ENCODE measurements at places on chromosomes 4 and X.
A peak's percentile ranks its signal among the peaks of the same experiment; 100 is the strongest.

DNA sequence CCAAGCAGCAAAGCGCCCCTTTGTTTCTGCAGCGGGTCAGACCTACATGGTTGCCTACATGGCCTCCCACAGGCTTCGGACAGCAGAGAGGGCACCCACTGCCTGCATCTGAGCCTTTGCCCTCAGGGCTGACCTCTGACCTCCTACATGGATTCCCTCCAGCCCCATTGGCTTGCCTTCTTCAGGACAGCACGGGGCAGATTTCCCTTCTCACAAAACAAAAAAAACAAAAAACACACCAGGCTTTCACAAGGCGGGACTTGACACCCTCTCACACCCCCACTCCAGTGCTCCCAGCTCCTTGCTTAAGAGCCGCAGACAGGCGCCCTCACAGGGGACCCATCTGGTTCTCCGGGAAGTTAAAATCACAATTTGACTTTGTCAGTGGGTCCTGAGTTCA, 32.9 kb downstream of the ZFYVE28 start:
- DNase-seq: no peak
- no peak overlapping the region for H3K27ac ChIP-seq
- no peak overlapping the region for H3K4me3 ChIP-seq
- H3K36me3 ChIP-seq: no peaks in the 10 kb centered on the region
- no peaks in the 10 kb centered on the region for H3K27me3 ChIP-seq
- H3K4me1 ChIP-seq: peaks cover 6% of the 10 kb centered on the region

GRCh38 chrX:153349952-153350351, 16.0 kb downstream of the ZNF275 start:
- H3K4me3 ChIP-seq: no peak overlapping the region
- no peaks in the 10 kb centered on the region for H3K4me1 ChIP-seq
- no peak for DNase-seq
- H3K36me3 ChIP-seq: peaks cover 20% of the 10 kb centered on the region
- H3K27ac ChIP-seq: no peak overlapping the region

- peak within 1 kb of the TSS; percentile 56 for H3K4me3 ChIP-seq
- H3K36me3 ChIP-seq: no peaks in the 10 kb centered on the region
- no peaks in the 10 kb centered on the region for H3K4me1 ChIP-seq
- H3K27me3 ChIP-seq: no peaks in the 10 kb centered on the region
- peak; percentile 77 for DNase-seq
These were observed at the start of gene TSPAN6 for GRCh38 chrX:100636321-100636991. Gene TSPAN6 (minus strand): TSS chrX:100636806. CDS start chrX:100636694, 112 bp downstream.

DNA sequence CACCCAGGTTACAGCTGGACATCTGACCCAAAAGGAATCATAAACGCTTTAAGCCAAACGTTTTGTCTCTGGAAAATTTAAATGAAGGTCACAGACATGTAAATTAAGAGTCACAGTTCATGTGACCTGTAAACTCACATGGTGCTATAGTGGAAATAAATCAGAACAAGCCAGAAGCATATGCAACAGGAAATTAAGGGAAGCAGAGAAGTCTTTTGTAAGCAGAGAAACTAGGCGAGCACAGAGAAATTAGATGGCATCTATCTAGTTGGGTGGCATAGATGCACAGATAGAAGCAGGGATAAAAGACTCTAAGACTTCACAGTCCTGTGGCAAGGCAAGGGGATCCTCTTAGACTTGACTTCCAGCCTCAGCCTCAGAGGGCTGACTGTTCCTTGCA, 264.8 kb downstream of the GASK1B start:
- H3K27me3 ChIP-seq: peaks cover 3% of the 10 kb centered on the region
- H3K4me3 ChIP-seq: no peak overlapping the region
- H3K4me1 ChIP-seq: no peaks in the 10 kb centered on the region
- no peak for DNase-seq

GRCh38 chr4:97912156-97912555, 231.1 kb downstream of the STPG2 start:
- H3K4me1 ChIP-seq: no peaks in the 10 kb centered on the region
- no peaks in the 10 kb centered on the region for H3K27me3 ChIP-seq
- H3K36me3 ChIP-seq: no peaks in the 10 kb centered on the region
- no peak overlapping the region for H3K4me3 ChIP-seq

DNA sequence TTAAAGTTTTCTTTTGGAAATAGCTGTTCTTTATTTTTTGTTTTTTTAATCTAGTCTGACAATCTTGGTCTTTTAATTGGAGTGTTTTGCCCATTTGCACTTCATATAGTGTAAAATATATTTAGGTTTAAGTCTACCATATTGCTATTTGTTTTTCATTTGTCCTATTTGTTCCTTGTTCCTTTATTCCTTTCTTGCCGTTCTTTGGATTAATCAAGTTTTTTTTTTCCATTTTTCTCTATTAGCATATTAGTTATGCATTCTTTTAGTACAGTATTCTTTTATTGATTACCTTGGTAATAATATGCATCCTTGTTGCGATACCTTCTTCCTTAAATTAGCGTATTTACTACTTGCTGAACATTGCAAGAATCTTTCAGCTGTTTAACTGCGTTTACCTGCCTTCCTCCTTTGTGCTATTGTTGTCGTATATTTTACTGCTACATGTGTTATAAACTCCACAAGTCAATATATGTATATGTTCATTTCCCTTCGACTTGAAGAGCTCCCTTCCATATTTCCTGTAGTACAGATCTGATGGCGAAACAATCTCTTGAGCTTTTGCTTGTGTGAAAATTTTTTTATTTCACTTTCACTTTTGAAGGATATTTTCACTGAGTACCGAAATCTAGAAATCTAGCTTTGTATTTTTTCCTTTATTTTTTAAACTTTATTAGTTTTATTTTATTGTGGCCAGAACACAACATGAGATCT, 23.9 kb upstream of the RNF212 start:
- peak overlapping the region; percentile 14 for H3K4me3 ChIP-seq
- no peak overlapping the region for H3K27ac ChIP-seq
- peaks cover 4% of the 10 kb centered on the region for H3K4me1 ChIP-seq
- no peaks in the 10 kb centered on the region for H3K27me3 ChIP-seq

DNA sequence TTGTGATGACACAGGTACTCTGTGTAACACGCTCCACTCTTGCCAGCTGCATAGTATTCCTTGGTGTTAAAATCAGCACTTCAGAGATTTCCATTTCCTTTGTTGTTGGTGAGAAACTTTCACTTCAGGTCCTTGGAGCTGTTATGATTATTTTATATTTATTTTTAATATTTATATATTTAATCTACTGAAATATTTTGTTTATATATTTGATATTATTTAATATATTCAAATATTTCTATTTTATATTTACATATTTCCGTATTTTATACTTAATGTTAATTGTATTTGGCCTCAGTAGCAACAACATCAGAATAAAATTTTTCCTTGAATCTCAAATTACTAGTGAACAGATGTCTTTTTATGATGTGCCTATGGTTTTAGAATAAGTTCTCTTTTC, 225.3 kb downstream of the MAGEB17 start:
- H3K27ac ChIP-seq: no peak overlapping the region
- no peaks in the 10 kb centered on the region for H3K4me1 ChIP-seq
- H3K36me3 ChIP-seq: no peaks in the 10 kb centered on the region
- DNase-seq: no peak
- H3K4me3 ChIP-seq: no peak overlapping the region

DNA sequence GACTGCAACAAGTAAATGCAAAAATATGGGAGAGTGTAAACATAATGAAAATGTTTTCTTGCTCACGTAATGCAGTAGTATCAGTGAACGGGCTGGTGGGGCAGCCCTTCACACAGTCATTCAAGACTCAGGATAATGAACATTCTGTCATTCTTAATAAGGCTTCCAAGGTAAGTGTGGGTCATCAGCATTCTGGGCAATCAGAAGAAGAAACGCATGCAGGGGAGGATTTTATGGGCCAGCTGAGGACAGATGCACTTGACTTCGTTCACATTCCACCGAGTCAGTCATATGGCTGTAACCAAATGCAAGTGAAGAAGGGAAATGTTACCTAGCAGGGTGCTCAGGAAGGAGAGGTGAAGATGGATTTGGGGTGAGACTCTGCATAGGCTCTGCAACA, 68.0 kb upstream of the MAP9 start:
- no peak overlapping the region for H3K27ac ChIP-seq
- DNase-seq: no peak
- H3K27me3 ChIP-seq: peaks cover 4% of the 10 kb centered on the region
- no peak overlapping the region for H3K4me3 ChIP-seq
- peaks cover 4% of the 10 kb centered on the region for H3K4me1 ChIP-seq

DNA sequence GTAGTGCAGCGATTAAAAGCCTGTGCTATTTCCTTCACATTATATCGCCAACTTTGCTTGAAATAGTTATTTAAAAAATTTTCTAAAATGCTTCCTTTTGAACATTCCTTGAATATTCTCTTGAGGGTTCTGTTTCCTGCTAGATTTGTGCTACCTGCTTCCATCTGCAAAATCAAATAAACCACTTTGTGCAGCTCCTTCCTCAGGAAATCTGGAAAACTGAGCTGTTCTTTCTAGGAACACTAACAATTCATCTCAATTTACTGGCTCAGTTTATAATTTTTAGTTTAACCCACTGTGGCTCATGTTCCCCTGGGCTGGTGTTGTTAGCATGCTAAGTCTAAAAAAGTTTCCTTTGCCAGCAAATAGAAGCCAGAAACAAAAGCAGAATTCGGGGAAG, 88.1 kb upstream of the LCORL start:
- no peak overlapping the region for H3K4me3 ChIP-seq
- no peak for DNase-seq
- peaks cover 6% of the 10 kb centered on the region for H3K4me1 ChIP-seq
- H3K36me3 ChIP-seq: no peaks in the 10 kb centered on the region
- no peak overlapping the region for H3K27ac ChIP-seq

- no peak for DNase-seq
- no peaks in the 10 kb centered on the region for H3K36me3 ChIP-seq
- no peak overlapping the region for H3K4me3 ChIP-seq
- no peaks in the 10 kb centered on the region for H3K4me1 ChIP-seq
- H3K27me3 ChIP-seq: no peaks in the 10 kb centered on the region
- no peak overlapping the region for H3K27ac ChIP-seq
These were observed 433.6 kb downstream of the MAGEB5 start for GRCh38 chrX:26649534-26649933.

GRCh38 chr4:113012786-113013185, 36.7 kb upstream of the ANK2 start:
- no peaks in the 10 kb centered on the region for H3K36me3 ChIP-seq
- H3K27me3 ChIP-seq: no peaks in the 10 kb centered on the region
- no peak overlapping the region for H3K27ac ChIP-seq
- DNase-seq: no peak
- H3K4me1 ChIP-seq: no peaks in the 10 kb centered on the region

All from suprapubic skin (tissue), 4 donors.